GM06990 (cell line): ENCODE measurements at places on chromosomes 12 and 14.

DNA sequence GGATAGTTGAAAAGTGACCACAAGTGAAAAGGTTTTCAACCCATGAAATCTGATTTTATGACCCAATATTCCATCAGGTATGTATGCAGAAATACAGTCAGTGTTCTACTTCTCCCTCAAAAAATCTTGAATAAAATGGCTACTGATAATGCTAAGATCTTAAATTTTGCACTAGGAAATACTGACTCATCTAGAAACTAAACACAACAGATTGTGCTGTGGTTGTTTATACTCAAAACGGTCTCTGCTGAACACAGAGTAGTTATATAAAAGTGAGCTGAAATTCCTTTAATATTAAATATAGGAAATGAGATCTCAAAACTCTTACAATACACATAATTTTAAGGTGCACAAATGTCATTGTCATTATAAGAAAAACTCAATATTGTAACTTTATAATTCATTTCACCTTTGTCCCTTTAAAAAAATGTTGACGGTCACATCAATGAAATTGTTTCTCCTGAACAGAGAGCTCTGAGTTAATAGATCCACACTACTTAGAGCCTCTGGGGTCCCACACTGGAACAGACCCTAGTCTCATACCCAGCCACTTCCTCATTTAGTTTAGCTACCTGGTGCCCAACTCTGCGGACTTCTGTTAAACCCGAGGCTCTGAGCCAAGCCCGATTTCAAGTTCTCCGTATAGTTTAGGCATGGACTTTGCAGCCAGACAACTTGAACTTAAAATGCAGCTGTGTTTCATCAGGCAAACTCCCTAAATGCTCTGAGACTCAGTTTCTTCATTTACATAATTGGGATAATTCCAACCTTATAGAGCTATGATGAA, 9.3 kb downstream of the COCH start:
- no peak for DNase-seq

DNA sequence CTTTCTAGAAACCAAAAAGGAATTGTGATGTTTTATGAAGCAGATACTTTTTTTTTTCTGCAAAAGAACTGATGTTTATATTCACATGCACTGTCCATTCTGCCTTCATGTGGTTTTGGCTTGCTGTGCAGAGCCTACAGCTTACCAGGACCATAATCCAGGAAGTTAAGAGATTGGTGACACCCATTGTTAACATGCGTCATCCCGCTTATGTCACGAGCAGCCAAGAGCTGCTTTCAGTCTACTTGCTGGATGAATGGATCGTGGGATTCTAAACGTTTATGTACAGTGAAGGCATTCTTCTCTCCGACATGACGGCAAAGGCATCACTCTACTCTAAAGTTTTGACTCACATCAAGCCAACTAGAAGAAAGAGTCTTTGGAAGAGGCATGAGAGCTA, 76.6 kb downstream of the PAX9 start:
- no peak for DNase-seq

- no peak for DNase-seq
These were observed 91.6 kb downstream of the DHRS2 start for GRCh38 chr14:23727566-23728335.

- DNase-seq, result no peak
These were observed 5.5 kb downstream of the TMEM52B start for GRCh38 chr12:10184261-10184843.

GRCh38 chr12:125871811-125872594, 806.8 kb downstream of the AACS start:
- no peak for DNase-seq
